Hematopoietic multipotent progenitor cell treated with erythropoietin and hydrocortisone succinate and interleukin-3 and kit ligand, for 4 days (in vitro differentiated cells): ENCODE measurements at places on chromosomes 6 and 20.

GRCh38 chr20:9119776-9120175 is 50.9 kb downstream of the PLCB4 start:
- DNase-seq, result peak; percentile 92

- DNase-seq, result no peak
Measured at GRCh38 chr6:134830940-134831339, 119.0 kb downstream of the ALDH8A1 start.

- no peak for DNase-seq
Measured at GRCh38 chr20:59153355-59153681, 10.3 kb upstream of the ZNF831 start.

DNA sequence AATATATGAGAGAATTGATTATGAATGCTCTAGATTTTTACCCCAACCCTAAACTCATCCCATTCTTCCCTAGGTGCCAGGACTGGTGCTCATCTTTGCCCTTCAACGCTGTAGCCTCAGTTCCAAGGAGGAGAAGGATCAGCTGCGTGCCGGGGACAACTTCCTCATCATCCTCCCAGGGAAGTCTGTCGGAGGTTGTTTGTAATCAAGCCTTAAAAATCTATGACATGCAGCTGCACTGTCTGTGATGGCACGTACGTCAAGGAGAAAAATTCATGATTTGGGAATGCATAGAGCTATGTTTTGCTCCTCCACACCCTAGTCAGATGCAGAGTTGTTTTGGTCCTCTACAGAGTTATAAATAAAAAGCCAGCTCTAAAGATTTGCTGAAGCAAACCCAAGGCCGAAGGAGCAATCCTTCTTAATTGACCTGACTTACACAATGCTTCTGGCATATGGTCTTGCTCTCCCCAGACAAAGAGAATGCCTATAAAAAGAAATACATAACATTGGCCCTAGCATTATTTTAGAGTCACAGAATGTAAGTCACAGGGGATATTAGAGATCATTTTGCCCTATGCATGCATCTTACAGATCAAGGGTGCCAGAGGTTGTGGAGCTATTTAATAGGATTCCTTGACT is 244.2 kb downstream of the HIVEP2 start:
- DNase-seq, result no peak
